ENCODE measurements at places on chromosomes 6 and 20. TPM values are rescaled to one million over a fixed set of nuclear protein-coding genes. Genes with fewer than 3 reads are reported as not detected.

DNA sequence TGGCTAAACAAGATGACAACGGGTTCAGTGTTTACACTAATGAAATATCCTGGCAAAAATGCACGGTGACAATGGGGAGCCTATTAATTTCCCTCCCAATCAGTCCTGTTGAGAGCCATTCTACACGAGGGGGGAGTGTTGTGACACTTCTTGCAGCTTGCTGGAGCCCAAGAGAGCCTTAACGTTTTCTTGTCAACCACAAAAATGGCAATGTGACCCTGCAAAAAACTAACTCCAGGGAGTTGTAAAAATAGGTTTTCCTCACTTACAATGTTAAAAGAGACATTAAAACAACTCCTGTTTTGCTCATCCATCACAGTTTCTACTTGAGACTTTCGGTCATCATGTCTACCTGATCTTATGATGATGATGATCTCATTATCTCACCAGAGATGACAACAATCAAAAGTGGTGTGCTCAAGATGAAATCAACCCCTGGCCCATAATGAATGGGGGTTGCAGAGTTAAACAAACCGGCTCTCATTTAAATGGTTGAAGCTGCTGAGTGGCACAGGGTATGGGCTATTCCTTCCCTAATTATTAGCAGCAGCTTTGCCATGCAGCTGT lies 57.9 kb downstream of the GJA10 start:
- no peak for DNase-seq

DNA sequence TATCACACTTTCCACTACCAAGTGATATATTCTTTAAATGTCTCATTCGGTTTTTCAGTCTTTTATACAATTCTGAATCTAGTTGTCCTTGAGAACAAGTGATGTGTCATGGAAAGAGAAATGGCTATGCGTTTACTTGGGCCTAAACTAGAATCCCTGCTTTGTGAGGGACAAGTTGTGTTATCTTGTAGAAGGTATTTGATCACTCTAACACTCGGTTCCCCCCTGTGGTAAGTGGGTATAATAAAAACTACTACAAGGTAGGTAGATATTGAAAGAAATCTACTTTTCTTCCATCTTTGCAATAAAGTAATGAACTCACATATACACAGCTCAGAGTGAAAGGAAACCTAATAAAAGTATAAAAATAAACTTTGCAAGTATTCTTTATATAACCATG lies 108.9 kb downstream of the MANEA start:
- no peak for DNase-seq

DNA sequence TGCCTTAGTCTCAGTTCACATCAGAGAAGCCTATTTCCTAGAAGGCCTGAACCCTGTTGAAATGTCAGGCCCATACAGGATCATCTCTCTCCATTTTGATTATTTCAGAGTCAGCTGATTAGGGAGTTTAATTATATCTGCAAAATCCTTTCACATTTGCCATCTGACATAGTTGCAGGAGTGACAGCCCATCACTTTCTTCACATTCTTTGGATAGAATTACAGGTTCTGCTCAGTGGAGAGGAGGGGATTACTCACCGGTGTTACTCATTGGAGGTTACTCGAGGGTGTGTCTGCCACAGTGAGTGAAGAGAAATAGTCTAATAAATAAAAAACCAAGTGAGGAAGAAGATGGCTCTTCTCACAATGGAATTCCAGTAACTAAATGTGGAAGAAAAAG lies 216.8 kb downstream of the TMEM242 start:
- DNase-seq, result no peak

- DNase-seq, result no peak
Measured at GRCh38 chr6:16698997-16699868, 62.0 kb downstream of the ATXN1 start.

The SULF2 gene
- 0.20 TPM for total RNA-seq

The DTNBP1 gene
- 51.6 TPM for total RNA-seq

The PSMB8 gene
- 182 TPM for total RNA-seq

All from activated B cell treated with CpG ODN at 0.5 μM for 24 hours (primary cell).